AG08395 (cell line): ENCODE measurements at places on chromosomes 12 and 14.

GRCh38 chr14:20489093-20489994 is 16.0 kb upstream of the RNASE10 start:
- no peak for DNase-seq

GRCh38 chr12:52280796-52281560 is 6.5 kb downstream of the KRT86 start:
- peak; percentile 95 for DNase-seq

DNA sequence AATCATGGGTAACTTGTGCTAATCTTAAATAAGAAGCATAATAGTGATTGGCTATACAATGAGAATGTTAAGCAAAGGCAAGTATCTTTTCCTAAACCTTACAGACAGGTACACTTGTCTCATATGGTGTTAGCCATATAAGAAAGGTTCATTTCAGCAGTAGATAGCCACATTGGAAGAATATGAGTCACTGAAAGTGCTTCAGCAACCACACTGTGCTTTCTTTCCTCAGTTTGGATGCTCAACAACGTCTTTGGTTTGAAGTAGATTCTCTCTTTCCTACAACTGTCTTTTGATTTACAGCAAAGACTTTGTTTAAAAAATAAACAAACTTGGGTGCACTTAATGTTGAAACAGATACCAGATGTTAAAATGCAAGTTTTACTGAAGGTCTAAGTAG is 8.9 kb downstream of the DDHD1 start:
- peak; percentile 3 for DNase-seq

DNA sequence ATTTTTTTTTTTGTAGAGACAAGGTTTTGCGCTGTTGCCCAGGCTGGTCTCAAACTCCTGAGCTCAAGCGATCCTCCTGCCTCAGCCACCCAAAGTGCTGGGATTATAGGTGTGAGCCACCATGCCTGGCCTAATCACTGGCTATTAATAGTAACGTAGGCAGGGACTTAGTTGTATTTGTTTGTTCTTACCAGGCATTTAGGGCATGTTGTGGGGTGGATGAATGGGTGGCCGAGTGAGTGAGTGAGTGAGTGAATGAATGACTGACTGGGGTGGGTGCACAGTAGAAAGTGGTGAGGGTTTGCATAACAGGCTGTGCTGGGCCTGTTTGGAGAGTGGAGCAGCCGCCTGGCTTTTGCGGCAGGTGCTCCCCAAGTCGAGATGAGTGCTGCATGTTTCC is 87.0 kb downstream of the FOXN4 start:
- DNase-seq: no peak

- no peak for DNase-seq
Measured at GRCh38 chr12:57719777-57720605, 18.6 kb downstream of the AGAP2 start.

- no peak for DNase-seq
Measured at GRCh38 chr12:116027551-116027821, 250.0 kb downstream of the MED13L start.

- no peak for DNase-seq
Measured at GRCh38 chr12:7039403-7039802, 21.1 kb upstream of the C1S start.

DNA sequence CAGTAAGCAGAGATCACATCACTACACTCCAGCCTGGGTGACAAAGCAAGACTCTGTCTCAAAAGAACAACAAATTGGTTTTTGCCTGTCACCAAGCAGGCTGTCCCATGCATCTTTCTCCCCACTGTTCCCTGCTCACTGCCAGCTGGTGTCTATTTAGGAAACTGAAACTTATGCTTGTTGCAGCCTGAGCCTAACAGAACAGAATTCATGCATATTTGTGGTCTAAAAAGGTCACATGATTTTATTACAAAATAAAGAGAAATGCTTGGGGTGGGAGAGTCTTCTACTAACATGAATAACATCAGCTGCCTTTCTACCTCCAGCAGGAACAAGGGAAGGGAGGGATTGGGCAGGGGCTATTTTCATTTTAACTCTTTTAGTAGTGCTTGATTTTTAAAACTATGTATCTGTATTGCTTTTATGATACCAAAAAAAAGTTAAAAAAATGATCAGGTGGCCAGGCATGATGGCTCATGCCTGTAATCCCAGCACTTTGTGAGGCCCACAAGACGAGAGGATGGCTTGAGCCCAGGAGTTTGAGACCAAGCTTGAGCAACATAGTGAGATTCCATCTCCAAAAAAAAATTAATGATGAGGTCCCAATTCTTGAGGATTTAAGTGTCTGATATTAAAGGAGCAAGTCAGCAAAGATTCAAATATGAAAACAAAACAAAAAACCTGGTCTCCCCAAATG is 923 bp downstream of the STAT2 start:
- peak; percentile 80 for DNase-seq

GRCh38 chr14:97802430-97803373 is 1005.5 kb downstream of the VRK1 start:
- no peak for DNase-seq

- DNase-seq: no peak
Measured at GRCh38 chr12:125674554-125675338, 609.5 kb downstream of the AACS start.

DNA sequence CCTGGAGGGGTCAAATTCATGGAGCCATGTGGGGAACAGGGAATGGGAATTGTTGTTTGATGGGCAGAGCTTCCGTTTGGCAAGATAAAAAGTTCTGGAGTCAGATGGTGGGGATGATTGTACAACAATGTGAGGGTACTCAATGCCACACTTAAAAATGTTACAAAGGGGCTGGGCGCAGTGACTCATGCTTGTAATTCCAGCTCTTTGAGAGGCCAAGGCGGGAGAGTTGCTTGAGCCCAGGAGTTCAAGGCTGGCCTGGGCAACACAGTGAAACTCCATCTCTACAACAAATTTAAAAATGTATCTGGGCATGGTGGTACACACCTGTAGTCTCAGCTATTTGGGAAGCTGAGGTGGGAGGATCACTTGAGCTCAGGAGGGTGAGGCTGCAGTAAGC is 66.0 kb upstream of the DIO3 start:
- DNase-seq: no peak

GRCh38 chr14:66979101-66979974 is 209.9 kb upstream of the GARIN2 start:
- DNase-seq: no peak

DNA sequence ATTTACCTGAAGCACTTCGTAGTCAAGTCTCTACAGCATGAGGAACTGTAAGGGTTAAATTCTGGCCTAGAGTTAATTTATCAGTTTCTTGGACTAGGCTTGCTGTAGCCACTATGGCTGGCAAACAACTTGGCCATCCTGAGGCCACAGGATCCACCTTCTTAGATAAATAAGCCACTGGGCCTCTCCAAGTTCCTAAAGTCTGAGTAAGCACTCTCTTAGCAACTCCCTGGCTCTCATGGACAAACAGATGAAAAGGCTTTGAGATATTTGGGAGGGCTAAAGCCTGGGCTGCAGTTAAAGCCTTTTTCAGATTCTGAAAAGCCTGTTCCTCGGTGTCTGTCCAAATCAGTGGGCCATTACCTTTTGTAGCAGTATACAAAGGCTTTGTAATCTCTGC is 675.0 kb downstream of the TMEM121 start:
- no peak for DNase-seq
